GM12865 (cell line): ENCODE measurements at places on chromosomes 3 and 15.
A peak's percentile ranks its signal among the peaks of the same experiment; 100 is the strongest.

- no peak for DNase-seq
Observed at GRCh38 chr3:104190681-104191080, 1176.0 kb upstream of the ALCAM start.

DNA sequence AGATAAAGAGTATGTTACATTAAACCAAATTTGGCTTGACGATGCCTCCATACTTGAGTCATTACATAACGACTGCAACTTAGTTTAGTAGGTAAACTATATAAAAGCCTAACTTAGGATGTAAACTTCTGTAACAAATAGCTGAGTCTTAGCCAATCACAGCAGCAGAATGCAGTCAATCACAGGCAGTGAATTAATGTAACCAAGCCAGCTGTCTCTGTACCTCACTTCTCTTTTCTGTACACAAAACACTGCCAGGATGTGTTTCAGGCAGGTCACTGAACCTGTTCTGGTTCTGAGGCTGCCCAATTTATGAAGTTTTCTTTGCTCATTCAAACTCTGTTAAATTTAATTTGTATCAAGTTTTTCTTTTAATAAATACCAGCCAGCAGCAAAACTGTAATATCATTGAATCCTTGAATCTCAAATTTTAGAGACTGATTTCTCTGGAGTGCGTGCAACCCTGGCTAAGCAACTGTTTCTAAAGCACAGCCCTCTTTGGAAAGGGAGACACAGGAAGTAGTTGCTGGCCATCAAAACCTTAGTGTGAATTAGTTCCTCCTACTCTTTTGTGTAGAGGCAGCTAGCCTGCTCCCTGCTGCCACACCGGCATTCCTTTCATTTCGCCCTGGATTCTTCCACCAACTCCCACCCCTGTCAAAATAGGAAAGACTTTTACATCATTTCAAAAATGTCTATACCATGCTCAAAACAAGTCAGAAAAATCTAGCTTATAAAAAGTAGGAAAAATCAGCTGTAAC is 15.2 kb downstream of the RFTN1 start:
- no peak for DNase-seq

- DNase-seq = no peak
Observed at GRCh38 chr15:59208613-59209249, 2.1 kb downstream of the LDHAL6B start.

DNA sequence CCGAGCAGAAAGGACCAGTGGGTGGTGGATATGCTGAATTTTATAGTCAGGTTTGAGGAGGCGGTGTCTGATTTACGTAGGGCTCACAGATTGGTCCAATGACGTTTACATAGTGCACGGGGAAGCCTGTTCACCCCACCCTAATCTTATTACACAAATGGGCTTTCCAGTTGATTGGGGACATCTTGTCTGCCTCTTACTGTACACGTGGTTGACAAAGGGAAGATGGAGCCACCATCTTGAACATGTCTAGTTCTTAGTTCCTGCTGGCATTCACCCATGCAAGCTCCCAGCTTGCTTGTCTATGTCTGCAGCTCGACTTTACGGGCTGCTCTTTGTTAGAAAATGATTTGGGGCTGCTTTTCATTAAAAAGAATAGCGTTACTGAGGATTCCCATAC is 332.0 kb upstream of the SLCO3A1 start:
- DNase-seq = no peak

- DNase-seq = no peak
Observed at GRCh38 chr15:88083811-88084760, 172.5 kb downstream of the NTRK3 start.

GRCh38 chr15:62779036-62779770 is 263.3 kb upstream of the TPM1 start:
- no peak for DNase-seq

GRCh38 chr3:111819927-111820326 is 39.1 kb upstream of the PHLDB2 start:
- DNase-seq = no peak

GRCh38 chr15:52759969-52760368 is 30.2 kb downstream of the ONECUT1 start:
- DNase-seq = no peak

- DNase-seq = no peak
Observed at GRCh38 chr3:193997228-193998122, 138.5 kb upstream of the HES1 start.

- DNase-seq = no peak
Observed at GRCh38 chr3:44061961-44062360, 179.7 kb upstream of the TOPAZ1 start.

DNA sequence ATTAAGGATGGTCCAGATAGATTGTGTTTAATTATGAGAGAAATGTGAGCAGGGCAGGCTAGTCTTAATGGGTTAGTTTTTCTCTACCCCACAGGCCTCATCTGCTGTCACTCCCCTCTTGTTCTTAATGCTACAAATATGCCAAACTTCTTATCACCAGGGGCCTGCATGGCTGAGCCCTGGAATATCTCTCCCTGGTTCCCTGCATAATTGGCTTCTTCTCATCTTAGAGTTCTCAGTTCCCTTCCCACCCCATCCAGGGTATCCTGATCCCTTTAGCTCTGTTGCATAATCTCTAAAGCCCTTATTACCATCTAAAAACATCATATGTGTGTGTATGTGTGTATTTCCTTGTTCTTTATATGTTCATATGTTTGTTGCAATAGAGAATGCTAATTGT is 279.6 kb downstream of the LSAMP start:
- no peak for DNase-seq

- DNase-seq = no peak
Observed at GRCh38 chr15:62275831-62276230, 110.7 kb upstream of the C2CD4B start.

DNA sequence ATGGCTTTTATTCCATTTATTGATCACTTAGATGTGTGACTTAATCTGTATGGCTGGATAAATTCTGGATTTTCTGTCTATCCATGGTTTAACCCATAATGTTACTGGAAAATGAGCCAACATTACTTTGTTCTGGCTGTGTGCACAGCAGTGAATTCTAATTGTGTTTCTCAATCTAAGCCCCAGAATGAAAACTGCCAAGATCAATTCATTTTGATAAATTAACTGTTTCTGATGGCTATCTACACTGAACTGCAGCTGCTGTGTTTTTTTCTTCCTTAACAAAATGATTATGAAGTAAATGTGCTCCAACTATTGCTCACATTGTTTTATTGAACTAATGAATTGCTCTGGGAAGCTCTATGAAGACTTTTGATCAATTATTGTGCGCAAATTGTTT is 35.7 kb upstream of the CPB1 start:
- DNase-seq = no peak

GRCh38 chr15:39624806-39625205 is 43.9 kb downstream of the THBS1 start:
- peak; percentile 90 for DNase-seq

- DNase-seq = no peak
Observed at GRCh38 chr3:4551794-4552442, 58.8 kb downstream of the ITPR1 start.

- no peak for DNase-seq
Observed at GRCh38 chr3:64157150-64158035, 67.9 kb downstream of the PRICKLE2 start.

DNA sequence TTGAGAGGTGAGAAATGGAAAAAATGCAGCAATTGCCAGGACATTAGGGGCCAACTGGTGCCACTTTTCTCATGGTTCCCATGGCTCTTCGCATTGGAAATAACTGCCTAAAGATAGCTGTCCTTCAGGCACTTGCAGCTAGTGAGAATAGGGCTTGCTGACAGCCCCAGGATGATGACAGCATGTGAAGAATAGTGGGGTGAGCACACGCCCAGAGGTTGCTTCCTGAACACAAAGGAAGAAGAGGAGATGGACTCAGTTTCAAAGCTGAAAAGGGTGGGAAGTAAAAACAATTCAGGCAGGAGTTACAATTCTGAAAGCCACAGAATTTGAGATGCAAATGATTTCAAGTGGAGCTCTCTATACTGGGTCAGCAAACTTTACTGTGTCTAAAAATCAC is 45.6 kb downstream of the TNFAIP8L3 start:
- peak; percentile 26 for DNase-seq

GRCh38 chr15:40097968-40098476 is 10.7 kb downstream of the BMF start:
- peak; percentile 77 for DNase-seq

DNA sequence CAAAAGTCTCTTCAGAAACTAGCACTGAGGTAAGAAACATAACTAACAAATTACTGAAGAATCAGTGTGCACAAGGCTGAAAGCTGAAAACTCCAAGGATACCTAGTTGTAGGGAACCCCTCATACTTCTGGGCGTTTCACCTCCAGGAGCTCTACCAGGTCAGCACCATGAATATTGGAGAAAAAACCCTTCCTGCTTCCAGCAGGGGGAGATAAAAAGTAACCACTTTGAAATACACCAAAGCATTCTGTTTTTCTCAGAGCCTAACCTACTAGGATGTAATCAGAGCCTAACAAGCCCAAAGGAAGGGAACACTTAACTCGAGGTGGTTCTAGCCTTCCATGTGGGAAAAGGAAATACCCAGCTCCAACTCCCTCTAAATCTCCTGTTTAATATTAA is 175.8 kb upstream of the MME start:
- peak; percentile 9 for DNase-seq

DNA sequence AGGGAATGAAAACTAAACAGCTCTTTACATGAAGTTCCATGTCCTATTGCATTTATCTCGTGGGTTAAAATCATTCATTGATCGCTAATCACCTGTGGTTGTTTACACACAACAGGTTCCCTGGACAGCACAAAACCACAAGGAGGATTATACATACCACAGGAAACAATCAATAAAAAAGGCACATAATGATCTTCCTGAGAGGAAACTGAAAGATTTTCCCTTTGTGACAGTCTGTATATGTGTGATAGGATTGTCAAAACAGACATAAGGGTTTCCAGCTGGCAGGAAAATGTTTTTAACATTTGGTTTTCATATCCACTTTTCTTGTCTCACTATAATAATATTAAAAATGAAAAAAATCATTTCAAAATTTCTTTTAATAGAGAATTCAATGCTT is 541.8 kb downstream of the NLGN1 start:
- DNase-seq = no peak

GRCh38 chr3:62214850-62215249 is 158.5 kb downstream of the FEZF2 start:
- no peak for DNase-seq

DNA sequence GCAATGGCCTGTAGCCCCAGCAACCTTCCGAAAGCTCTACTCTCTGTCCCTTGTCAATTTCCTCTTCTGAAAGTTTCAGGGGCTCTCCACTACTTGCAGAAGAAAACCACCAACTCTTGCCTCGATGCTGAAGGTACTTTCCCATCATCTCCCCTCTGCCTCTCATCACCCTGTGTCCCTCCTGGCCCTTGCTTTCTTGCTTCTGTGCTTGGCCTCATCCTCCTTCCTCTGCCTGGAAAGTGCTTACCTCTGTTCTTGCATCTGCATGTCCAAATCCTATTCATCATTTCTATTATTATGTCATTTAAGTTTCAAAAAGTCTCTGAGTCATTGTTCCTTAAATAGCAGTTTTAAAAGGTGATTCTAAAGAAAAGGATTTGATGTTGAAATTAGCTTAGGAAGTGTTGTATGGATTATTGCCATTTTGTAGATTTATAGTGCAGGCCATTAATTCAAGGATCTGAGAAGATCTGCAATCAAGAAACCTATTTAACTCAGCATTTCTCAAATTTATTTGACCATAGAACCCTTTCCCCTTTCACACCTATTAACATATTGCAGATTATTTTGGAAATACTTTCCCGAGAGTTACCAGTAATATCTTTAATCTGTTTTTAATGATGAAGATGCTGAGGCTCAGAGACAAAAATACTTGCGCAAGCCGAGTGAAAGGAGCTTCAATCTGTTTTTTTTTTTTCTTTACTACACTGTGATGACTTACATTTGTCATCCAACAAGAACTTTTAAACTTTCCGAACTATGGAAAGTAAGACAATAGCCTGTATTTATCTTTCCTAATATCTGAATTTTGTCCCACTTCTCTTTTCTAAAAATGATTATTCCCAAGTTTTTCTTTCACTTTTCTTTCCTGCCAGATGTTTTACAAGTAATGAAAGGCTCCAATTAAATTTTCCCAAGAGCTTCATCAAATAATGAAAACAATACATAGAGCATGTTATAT is 22.3 kb upstream of the CFAP161 start:
- peak; percentile 77 for DNase-seq

DNA sequence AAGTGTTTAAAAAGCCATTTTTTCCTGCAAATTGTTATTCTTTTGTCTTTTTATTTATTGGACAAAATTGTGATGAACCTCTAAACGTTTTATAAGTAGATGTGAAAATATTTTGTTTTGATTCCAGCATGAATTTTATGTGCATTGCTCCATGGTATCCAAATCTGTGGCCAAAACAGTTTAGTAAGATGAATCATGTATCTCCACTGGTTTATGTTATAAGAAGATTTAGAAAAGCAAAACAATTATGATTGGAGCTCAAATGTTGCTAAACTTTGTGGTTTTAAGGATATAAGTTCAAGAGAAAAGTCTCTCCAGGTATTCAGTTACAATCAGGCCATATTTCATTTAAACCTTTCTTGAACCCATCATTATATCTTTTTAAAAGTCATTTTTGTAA is 80.9 kb downstream of the NECTIN3 start:
- DNase-seq = no peak

DNA sequence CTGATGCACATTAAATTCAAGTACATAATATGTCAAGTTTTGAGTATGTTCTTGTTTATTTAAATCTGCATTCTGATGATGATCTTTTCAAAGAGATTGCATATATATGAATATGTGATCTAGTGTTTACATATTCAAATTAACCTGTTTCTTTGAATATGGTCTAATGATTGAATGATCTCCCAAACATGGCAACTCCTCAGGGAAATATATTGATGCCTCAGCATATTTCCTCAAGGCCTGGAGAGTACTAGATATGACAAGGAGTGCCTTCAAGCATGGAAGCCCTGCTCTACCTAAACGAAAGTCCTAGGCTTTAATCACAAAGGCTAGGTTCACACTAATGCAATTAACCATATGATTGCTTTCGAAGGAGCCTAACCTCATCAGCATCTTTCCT is 532.8 kb downstream of the ZIC1 start:
- DNase-seq = no peak

DNA sequence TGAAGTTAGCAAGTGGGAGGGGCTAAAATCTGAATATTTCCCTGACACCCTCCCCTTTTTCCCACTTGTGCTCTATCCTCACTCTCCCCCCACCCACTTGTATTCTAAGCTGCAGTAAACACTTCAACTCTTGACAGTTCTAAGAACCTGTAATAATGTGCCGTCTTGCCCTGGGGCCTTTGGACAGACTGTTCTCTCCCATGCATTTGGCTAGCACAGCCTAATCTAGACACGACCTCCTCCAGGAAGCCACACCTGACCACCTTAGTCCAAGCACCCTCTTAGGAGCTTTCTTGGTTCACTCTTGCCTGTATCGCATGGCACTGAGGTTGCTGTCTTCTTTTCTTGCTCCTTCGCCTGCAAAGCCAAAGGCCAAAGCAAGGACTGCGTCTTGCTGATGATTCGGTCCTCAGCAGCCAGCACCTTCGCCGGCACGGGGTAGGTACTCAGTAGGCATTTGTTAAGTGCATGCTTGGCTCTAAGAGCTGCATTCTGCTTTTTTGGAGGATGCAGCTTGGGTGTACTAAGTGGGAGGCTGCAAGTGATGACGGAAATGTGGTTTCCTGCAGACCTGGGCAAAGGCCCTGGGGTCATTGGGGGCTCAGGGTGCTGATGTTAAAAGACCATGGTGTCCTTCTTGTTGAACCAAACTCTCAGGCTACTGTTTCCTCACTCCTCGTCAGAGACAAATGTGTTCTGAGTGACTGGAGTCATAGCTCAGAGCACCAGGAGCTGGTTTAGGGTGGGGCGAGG is 2.0 kb upstream of the ZNF710 start:
- DNase-seq = no peak
